ENCODE measurements at places on chromosomes 16 and 17. TPM values are rescaled to one million over a fixed set of nuclear protein-coding genes. Genes with fewer than 3 reads are reported as not detected.

Gene KRT10
- 66.2 TPM for polyA plus RNA-seq

Gene DHX38
- 23.9 TPM for polyA plus RNA-seq

Gene HEATR9
- not detected for polyA plus RNA-seq

Gene TMEM92
- 2.7 TPM for polyA plus RNA-seq

Gene DBF4B
- polyA plus RNA-seq, result 5.2 TPM

Gene TGFB1I1
- 3.7 TPM for polyA plus RNA-seq

Gene GUCY2D
- 0.42 TPM for polyA plus RNA-seq

Gene MFAP4
- not detected for polyA plus RNA-seq

Gene ABCC12
- not detected for polyA plus RNA-seq

Gene KCNAB3
- polyA plus RNA-seq, result 2.0 TPM

DNA sequence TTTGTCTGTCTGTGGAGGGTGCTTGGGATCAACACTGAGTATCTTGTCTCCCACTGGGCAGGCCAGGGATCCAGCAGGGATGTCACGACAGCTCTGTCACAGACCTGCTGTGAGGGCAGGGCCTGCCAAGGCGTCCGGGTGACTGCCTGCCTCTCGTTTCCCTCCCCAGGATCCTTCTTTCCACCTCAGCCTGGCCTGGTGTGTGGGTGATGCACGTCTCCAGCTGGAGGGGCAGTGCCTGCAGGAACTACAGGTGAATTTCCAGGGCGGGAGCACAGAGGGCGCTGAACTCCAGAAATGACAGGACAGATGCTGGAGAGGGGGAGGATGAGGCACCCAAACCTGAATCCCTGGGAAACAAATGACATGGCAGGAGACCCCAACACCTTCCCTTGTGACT lies 6.8 kb upstream of the MMP15 start:
- no peak for DNase-seq

- DNase-seq, result no peak
Measured at GRCh38 chr16:31200821-31201568, 1.6 kb downstream of the PYCARD start.

GRCh38 chr16:27410761-27411160 lies 8.8 kb downstream of the IL21R start:
- DNase-seq, result no peak

DNA sequence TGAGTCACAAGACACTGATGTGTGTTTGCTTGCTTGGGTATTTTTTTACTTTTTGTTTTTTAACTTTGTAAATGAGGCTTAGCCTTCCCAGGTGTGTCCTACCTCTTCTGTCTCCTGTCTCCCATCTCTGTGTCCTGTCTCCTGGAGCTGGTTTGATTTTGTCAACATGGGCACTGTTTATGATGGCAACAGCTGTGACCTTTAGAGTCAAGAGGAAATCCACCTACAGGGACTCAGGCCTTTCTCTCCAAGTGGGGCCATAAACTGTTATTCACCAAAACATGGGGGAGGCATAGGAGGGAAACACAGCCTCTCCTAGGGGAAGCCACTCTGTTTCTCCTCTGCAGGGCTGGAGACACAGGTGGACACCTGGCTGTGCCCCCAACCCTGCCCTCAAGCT lies 13.1 kb upstream of the PLCG2 start:
- no peak for DNase-seq

DNA sequence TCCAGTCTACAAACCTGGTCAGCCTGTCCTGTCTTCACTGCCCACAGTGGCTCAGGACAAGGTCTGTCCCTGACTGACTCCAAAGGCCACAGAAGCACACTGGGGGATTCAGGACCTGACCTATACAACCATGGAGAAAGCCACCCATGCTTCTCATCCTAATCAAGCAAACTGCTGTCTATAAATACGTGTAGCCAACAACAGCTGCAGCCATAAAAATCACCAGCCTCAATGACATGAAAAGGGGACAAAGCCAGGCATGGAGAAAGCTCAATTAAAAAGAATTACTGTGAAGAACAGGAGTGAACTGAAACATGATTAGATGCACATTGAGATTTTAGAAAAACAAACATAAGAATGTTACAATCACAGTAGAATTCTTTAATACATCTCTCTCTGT lies 170.1 kb downstream of the CDK5R1 start:
- DNase-seq, result no peak

GRCh38 chr16:66660422-66661209 lies 35.9 kb downstream of the CMTM4 start:
- no peak for DNase-seq

GRCh38 chr17:13016881-13017654 lies 759 bp downstream of the ELAC2 start:
- DNase-seq, result no peak

DNA sequence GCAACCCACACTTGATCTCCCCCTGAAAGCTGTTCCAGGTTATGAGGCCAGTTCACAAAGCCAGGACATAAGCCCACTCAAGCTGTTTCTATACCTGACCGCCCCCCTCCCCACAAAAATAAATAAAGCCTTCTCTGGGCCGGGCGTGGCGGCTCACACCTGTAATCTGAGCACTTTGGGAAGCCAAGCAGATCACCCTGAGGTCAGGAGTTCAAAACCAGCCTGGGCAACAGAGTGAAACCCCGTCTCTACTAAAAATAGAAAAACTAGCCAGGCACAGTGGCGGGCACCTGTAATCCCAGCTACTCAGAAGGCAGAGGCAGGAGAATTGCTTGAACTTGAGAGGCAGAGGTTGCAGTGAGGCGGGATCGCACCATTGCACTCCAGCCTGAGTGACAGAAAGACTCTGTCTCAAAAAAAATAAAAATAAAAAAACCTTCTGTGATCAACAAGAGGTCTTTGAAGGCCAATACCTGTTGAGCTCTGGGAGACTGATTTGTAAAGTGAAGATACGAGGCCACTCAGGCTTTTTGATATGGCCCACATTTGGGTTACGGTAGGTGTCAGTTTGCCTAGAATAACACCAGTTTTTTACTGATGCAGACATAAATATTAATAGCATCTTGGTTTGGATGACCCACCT lies 2.2 kb downstream of the KDM8 start:
- DNase-seq, result no peak

- no peak for DNase-seq
Measured at GRCh38 chr17:18185832-18186626, 2.4 kb downstream of the ALKBH5 start.

GRCh38 chr17:75877752-75878173 lies 618 bp downstream of the TRIM47 start:
- no peak for DNase-seq

DNA sequence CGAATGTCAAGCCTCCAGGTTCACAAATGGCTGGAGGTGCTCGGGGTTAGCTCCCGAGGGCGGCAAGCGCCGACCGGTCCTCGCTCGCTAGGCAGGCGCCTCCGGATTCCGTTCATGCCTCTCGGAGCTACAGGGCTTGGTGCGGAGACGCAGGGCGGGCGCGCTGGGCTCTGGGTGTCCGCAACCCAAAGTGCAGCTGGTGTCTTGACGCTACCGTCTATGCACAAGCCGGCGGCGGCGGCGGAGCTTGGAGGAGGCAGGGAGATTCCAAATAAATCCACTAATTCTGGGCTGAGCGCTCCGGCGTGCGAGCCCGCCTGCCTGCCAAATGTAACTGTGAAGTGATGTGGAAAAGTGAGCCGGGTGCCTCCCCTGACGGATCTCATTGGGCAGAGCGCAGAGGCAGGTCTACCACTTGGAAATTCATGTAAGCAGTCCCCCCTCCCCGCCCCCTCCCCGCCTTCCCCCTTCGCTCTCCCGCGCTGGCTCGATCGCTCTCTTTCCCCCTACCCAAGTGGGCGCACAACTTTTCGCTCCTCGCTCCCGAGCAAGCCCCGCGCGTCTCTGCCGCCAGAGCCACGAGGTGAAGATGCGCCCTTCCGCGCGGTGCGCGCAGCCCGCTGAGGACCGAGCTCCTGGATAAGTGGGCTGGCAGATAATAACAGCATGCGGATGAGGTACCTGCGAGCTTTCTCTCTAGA lies at the start of gene CDH8:
TSS of gene CDH8 (minus strand) at position 338 of the 701 bp plus-strand sequence. CDS start 15,035 bp downstream, outside the sequence.
- DNase-seq, result no peak

DNA sequence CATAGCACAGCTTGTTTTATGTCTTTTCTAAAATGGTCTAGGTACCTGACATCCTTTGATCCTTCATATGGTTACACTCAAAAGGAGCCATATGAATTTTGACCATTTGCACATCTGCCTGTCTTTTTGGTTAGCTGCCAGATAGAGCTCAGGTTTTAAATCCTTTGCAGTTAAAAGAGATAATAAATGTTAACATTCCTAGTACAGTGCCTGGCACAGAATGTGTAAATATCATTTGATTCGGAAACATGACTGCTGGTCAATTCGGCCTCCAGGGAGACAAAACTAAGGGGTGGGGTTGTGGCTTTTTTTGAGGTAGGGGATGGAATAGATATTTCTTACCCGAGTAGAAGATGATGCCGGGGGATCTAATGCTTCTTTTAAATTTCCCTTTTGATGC lies 64.2 kb downstream of the FTO start:
- DNase-seq, result no peak

- DNase-seq, result no peak
Measured at GRCh38 chr17:53093391-53093790, 729.3 kb upstream of the KIF2B start.

DNA sequence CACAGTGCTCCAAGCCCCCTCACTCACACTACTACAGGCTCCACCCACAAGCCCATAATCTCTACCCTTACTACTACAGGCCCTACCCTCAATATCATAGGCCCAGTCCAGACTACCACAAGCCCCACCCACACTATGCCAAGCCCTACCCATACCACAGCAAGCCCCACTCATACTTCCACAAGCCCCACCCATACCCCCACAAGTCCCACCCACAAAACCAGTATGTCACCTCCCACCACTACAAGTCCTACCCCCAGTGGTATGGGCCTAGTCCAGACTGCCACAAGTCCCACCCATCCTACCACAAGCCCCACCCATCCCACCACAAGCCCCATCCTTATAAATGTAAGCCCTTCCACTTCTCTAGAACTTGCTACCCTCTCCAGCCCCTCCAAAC lies 13.8 kb downstream of the RIPOR1 start:
- no peak for DNase-seq

DNA sequence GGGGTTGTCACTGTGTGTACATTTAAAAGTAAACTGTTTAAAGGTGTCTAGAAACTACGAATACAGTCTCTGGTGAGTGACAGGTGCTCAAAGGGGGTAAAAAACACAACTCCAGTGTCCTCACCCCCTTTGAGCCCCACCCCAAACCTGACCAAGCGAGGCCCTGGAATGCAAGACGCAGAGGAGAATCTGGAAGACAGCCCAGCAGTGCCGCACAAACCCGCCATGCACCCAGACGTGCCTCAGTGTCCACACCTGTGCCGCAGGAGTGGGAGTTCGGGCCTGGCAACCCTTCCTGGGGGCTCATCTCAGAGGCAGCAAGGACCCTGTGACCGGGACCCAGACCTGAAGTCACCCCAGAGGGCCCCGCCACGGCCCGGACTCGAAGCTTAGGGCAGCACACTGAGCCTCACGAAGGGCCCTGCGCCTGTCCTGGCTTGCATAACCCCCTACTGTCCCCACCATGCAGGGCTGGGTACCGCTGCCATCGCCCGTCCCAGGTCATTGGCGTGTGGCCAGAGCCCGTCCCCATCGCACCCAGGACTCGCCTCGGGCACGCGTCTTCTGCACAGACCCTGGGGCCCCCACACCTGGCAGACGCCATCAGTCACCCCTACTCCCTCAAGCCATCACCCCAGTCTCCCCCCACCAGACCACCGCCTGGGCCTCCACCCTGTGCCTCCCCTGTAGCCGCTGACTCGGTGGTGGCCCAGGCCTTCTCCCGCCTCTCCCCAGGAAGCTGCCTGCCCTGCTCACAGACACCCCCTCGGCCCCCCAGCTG lies 33.0 kb upstream of the ZC3H18 start:
- no peak for DNase-seq
